Fibroblast of skin of back (primary cell): ENCODE measurements at places on chromosomes 4 and X.

- DNase-seq = no peak
Measured at GRCh38 chrX:17809984-17810383, 51.1 kb downstream of the RAI2 start.

GRCh38 chr4:962231-963208 lies 10.8 kb downstream of the DGKQ start:
- no peak for DNase-seq

- peak; percentile 3 for DNase-seq
Measured at GRCh38 chrX:30570505-30570904, 7.1 kb downstream of the TASL start.

DNA sequence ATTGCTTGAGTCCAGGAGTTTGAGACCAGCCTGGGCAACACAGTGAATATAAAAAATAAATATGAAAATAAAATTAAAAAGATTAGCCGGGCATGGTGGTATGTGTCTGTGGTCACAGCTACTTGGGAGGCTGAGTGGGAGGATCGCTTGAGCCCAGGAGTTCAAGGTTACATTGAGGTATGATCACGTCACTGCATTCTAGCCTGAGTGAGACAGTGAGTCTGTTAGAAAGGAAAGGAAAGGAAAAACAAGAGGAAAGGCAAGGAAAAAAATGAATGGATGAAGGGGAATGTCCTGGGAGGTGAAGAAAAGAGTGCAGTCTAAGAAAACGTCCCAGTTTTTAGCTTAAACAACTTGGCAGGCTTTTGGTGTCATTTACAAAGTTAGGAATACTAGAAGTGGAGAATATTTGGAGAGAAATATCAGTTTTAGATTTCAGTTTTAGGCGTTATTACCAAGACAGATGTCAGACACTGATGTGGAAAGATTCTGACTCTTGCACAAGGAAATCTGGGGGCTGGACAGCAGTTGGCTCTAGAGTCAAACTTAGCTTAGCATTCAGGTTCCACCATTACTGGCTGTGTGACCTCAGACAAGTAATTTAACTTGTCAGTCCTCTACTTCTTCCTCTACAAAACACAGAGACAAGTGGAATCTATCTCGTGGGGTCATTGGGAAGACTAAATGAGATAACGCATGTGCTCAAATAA lies 139.0 kb downstream of the TSPAN5 start:
- peak; percentile 63 for DNase-seq

GRCh38 chr4:137980641-137981040 lies 261.5 kb downstream of the SLC7A11 start:
- DNase-seq = no peak

- no peak for DNase-seq
Measured at GRCh38 chr4:3675251-3676115, 90.7 kb upstream of the ADRA2C start.

- no peak for DNase-seq
Measured at GRCh38 chr4:5424211-5424610, 284.1 kb downstream of the EVC2 start.

DNA sequence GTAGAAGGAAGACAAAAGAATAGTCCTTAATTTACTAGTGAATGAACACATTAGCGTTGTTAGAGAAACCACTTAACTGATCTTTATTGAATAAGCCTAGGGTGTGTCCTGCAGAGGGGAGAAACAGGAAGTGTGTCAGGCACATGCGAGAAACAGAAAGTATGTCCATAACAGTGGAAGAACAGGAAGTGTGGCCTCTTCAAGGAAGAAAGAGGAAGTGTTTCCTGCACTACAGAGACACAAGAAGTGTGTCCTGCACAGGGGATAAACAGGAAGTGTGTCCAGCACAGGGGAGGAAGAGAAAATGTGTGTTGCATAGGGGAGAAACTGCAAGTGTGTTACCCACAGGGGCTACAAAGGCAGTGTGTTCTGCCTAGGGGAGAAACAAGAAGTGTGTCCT lies 539.6 kb upstream of the PRKX start:
- no peak for DNase-seq

DNA sequence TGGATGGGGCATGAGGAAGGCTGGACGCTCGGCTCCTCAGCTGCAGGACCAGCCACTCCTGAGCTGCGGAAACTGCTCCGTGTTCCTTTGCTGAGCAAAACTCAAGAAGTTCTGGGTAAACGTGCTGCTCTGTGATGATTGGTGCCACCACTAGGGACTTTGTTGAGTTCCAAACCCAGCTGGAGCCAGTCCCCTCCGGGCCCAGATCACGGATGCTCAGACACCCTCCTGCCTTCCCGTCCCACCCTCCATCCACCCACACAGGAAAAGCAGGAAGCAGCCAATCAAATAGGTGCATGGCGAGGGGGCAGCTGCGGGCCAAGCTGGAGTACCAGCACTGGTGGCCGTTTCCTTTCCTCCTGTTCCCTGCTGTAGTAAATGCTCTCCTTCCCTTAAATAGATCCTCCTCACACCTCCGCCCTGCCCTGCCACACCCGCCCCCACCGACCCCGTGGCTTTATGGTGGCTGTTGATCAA lies 68.0 kb downstream of the ADRA2C start:
- no peak for DNase-seq

GRCh38 chrX:69469975-69470374 lies 34.2 kb upstream of the NALF2 start:
- no peak for DNase-seq

DNA sequence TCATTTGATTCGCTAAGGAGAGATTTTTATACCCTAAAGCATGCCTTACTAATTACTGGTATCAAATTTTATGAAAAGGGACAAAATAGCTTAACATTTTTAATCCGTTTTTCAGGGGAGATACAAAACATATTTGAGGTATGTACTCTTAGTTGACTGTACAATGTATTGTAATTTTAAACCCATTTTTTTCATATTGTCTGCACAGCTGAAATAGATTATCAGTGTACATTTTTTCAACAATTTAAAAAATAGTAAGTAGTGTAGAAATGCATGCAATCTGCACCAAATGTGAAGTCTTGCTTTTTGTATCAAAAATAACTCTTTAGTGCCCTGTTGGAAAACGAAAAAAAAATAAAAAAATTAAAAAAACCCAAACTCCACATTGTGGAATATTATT lies 82.2 kb downstream of the TENM3 start:
- DNase-seq = no peak

- no peak for DNase-seq
Measured at GRCh38 chr4:128308986-128309385, 21.4 kb upstream of the PGRMC2 start.

DNA sequence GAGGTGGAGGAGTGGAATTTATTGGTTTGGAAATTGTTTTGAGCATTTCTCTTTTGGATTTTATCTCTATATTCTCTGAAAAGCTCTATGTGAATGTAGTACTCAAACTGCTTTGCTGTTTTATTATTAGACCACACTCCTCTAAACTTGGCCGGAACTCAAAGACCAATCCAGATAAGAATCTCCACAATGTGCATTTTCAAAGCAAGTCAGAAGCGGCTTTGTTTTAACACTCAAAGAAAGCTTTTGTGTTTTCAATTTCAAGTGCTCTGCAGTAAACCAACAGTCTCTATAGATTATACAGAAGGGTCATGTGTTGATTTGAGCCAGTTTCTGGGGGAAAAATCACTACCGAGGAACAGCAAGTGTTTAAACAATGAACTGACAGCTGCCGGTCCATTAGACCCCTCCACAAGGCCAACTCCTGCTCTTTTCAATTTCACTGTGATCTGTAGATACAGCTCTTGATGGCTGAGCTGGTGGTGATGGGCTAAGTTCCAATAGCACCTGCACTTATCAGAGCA lies 79.4 kb downstream of the FTHL17 start:
- DNase-seq = no peak
